ENCODE measurements at places on chromosomes 16 and 17.

DNA sequence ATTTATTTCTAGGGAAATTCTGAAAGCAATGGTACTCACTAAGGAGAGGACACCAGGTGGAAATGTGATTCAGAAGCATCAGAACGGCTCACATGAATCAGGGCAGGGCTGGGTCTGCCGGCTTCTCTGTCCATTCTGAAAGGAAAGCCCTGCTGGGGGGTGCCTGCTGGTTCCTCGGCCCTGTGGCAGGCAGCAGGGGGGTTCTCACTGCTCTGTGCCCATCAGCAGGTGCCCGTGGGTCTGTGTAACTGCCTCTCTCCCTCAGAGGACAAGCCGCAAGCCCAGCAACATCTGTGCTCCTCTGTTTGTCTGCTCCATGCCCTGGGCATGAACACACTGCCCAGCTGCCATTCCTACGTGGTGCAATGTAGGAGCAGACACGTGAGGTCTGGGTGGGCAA lies 74.9 kb upstream of the ZNF423 start:
- DNase-seq = no peak

GRCh38 chr16:23979441-23979840 lies 143.7 kb downstream of the PRKCB start:
- no peak for DNase-seq

DNA sequence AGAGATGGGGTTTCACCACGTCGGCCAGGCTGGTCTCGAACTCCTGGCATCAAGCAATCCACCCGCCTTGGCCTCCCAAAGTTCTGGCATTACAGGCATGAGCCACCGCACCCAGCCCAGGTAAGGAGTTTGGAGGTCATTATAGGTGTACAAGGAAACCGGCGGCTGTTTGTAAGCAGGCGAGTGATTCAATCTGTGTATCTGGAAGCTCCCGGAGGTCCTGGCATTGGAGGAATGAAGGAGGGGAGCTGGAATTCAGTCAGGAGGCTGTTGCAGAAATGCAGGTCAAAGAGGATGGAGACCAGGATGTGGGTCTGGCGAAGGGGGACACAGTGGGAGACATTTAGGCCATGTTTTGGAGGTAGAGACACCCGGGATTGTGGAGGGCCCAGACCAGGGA lies 18.8 kb downstream of the CDC42EP4 start:
- no peak for DNase-seq

- no peak for DNase-seq
Observed at GRCh38 chr16:50615891-50616290, 65.2 kb downstream of the SNX20 start.

DNA sequence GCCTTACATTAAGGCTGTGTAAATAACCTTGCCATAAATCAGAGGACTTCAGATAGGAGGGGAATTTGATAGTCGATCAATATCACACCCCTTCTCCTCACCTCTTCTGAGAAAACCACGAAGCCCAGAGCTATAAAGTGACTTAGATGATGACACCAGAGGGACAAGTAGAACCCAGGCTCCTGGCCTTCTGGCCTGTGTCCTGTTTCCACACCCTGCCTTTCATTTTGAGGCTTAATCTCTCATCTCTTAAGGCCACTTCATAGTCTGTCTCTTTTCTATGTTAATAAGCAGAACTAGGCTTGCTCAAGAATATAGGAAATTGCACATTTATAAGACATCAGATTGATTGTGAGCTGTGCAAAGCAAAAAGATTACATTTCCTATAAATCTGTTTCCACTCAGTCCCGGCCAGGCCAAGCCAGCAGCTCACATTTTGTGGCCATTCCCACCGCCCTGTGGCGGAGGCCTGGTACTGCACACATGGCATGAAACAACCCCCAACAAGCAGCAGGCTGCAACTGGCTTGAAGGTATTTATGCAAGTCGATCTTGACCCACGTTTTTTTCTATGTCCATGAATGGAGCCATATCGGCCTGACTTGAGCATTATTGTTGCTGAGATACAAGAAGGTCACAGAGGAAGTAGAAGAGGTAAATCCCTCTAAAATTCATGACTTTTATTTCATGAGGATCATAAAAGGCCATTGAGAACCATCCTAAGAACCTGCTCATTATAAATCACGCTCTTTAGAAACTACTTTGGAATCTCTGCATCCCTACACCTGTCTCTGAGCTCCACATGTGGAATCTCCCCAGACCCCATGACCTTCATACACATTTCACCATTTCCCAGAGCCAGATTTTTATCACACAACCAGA lies 93.7 kb downstream of the PMP22 start:
- DNase-seq = no peak

DNA sequence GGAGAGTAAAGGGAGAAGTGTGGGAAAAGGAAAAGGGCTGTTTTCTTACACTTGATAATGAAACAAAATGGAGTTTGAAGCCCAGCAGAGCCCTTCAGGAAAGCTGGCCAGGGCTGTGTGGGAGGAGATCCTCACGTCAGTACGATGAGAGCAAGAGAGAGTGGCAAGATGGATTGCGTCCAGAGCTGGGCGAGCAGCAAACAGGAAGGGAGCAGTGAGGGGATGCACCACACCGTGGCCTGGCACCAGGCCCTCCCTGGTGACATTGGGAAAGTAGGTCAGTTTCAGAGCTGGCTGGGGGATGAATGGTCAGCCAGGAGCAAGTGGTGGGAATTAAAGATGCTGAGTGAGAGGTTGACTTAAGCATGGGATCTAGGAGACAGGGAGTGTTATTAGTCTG lies 273.6 kb downstream of the GRIN2A start:
- DNase-seq = no peak

DNA sequence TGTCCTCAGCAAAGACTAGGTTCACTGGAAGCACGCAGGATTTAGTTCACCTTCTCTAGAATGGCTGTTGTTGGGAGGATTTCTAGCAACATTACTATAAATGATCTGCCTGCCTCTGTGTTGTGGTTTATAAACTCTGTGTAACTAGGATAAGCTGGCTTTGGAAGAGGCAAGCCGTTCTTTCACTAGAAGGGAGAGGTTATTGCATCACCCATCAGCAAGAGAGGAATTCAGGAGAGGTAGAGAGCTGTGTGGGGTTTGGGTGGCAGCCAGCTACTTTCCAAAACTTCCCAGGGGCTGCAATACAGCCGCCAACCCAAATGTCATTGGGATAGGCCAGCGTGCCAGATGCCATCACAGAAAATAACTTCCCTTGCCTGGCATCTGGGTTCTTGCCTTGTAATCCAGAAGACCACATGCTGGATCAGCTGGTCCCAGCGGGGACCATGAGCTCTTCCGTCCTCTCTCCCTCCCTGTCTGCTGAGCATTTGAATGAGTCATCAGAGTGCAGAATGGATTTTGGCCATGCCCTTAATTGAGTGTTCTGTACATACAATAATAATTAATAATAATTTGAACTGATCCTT lies 95.7 kb upstream of the RBFOX1 start:
- DNase-seq = no peak

- DNase-seq = no peak
Observed at GRCh38 chr17:81065500-81065899, 30.5 kb downstream of the BAIAP2 start.

- DNase-seq = no peak
Observed at GRCh38 chr16:54334208-54334607, 47.6 kb upstream of the IRX3 start.

- DNase-seq = no peak
Observed at GRCh38 chr17:42675348-42675964, 1.3 kb downstream of the PLEKHH3 start.

DNA sequence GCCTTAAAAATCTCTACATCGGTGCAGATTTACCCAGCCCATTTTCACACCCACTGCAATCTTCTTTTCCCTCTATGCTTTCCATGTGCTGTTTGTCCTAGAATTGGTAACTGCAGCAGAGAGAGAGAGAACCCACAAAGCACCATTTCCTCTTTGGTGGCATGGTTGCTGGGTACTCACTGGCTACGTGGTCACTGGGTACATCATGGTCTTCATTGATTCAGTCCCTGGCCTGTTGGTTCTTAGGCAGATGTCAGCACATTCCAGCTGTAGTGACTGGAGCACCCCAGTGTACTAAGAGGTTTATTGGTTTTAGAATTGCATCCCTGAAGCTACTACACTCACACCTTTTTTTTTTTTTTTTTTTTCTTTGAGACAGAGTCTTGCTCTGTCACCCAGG lies 156.1 kb upstream of the CACNG5 start:
- DNase-seq = no peak

- no peak for DNase-seq
Observed at GRCh38 chr17:78557598-78558039, 19.6 kb downstream of the DNAH17 start.

DNA sequence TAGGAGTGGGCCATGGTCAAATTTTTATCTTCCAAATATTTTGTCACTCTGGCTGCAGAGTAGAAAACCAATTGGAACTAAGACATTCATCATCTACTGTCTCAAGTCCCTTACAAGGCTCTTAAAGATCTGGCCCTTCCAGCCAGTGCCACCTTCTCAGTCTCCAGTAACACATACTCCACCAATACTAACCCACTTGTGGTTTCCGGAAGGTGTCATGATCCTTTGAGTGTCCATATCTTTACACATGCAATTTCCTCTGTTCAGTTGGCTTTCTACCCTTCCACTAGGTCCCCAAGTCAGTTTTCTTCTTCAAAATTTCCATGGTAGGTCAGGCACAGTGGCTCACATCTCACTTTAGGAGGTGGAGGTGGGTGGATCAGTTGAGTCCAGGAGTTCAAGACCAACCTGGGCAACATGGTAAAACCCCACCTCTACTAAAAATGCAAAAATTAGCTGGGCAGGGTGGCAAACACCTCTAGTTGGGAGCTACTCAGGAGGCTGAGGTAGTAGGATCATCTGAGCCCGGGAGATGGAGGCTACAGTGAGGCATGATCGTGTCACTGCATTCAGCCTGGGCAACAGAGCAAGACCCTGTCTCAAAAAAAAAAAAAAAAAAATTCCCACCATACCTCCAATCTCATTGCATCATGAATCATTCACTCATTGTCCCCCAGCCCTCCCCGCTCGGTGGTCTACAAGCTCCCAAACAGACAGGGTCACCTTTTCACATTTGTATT lies 6.0 kb upstream of the GRB2 start:
- no peak for DNase-seq

GRCh38 chr17:31499771-31500554 lies 108.5 kb downstream of the RAB11FIP4 start:
- DNase-seq = no peak

GRCh38 chr17:78242024-78242742 lies 10.8 kb downstream of the TMEM235 start:
- no peak for DNase-seq

GRCh38 chr16:31114468-31114867 lies 3.0 kb upstream of the KAT8 start:
- DNase-seq = no peak

- DNase-seq = no peak
Observed at GRCh38 chr17:5121186-5121841, 5.5 kb downstream of the USP6 start.

DNA sequence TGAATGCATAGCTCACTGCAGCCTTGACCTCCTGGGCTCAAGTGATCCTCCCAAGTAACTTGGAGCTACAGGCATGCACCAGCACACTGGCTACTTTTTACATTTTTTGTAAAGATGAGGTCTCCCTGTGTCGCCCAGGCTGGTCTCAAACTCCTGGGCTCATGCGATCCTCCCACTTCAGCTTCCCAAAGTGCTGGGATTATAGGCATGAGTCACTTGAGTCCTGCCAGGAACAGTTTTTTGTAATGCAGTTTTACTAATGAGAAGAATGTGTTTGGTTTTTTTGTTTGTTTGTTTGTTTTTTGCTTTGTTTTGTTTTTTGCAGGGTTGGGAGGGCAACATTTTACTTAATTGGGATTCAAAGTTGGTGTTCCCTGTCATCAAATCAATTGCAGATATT lies 22.2 kb downstream of the SOST start:
- no peak for DNase-seq

DNA sequence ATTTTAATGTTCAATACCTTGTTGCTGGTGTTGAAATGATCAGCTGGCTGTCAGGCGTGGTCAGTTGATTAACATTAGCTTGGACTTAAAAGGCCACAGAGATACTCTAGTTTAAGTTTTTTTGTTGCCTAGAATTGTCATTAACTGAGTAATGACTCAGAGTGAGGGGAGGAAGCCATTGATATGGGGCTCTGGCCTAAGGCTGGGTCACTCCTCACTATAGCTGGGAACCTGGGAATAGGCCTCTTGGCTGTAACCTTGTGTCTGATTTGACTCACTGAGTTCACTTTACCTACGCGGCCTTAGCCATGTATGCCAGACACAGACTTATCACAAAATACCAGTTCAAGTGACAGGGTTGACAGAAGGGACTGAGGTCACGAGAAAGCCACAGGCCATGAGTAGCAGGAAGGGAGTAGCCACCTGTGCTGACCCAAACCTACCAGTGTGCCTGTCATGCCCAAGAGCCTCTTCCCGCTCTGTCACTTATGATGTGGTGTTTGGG lies 37.9 kb upstream of the ADCY7 start:
- no peak for DNase-seq

DNA sequence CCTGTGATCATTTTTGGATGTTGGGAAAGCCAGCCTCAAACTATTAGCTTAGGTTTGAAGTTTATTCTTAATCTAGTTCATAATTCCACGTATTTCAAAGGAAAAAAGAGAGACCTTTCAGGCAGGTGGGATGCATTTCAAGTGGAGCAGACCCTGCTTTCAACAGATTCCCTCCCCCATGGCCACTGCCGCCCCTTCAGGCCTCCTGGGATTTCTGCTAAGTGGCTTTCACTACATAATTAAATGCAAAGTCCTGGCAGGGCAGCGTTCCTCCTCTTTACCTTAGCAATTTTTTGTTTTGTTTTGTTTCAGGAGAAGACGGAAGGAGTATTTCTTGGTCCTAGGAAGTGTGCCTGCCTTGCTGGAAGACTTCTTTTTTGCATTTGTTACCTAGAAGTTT lies 36.6 kb downstream of the MAF start:
- no peak for DNase-seq

GRCh38 chr16:88541831-88542616 lies 28.2 kb upstream of the ZC3H18 start:
- DNase-seq = no peak

- DNase-seq = no peak
Observed at GRCh38 chr17:9206410-9206703, 185.0 kb downstream of the NTN1 start.

DNA sequence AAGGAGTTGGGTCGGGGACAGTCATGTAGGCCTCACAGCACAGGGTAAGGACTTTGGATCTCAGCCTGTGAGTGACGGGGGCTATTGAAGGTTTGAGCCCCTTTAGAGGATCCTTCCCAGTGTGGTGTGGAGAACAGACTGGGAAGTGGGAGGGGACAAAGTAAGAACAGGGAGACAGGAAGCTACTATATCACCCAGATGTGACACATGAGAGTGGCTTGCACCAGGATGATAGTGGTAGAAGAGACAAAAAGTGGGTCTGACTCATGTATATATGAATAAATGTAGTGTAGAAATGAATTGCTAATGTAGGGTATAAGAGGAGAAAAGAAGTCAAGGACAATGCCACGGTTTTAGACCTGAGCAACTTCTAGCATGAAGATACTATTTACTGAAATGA lies 4.5 kb downstream of the NUP93 start:
- no peak for DNase-seq

- no peak for DNase-seq
Observed at GRCh38 chr16:70638814-70639792, 7.3 kb upstream of the IL34 start.
